ENCODE measurements at places on chromosomes 6 and 20.
A peak's percentile ranks its signal among the peaks of the same experiment; 100 is the strongest.

GRCh38 chr20:17969884-17970409 lies 1.1 kb downstream of the MGME1 start:
- no peak for DNase-seq

- DNase-seq, result no peak
Observed at GRCh38 chr6:139115989-139116758, 18.7 kb upstream of the HECA start.

- DNase-seq, result no peak
Observed at GRCh38 chr6:158170656-158171081, 2.5 kb downstream of the GTF2H5 start.

DNA sequence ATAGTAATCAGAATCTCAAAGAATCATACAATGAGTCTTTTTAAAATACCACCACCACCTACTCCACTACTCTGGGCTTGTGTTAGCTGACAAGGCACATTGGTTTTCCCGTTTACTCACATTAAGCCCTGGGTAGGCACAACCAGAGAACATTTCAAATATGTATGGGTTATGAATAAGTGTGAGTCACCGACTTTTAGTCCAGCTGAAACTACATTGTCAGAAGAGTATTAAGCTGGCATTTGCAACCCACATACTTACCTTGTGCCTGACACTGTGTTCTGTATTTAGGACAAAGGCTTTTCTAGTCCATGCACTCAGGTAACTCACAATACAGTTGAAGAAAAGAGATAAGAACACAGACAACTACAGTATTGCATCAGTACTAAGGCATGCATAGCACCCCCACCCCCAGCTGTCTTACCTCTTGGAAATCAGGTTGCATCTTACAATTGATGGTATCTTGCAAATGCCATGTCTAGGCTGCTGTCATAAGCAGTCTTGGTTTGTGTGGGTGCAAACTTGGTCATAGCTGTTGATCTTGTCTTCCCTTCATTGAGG lies 40.3 kb upstream of the AHI1 start:
- DNase-seq, result peak; percentile 45

GRCh38 chr6:107361753-107362604 lies 97.4 kb downstream of the PDSS2 start:
- DNase-seq, result no peak

- no peak for DNase-seq
Observed at GRCh38 chr6:4402477-4402976, 267.2 kb upstream of the ECI2 start.
